ENCODE measurements at places on chromosomes 3 and 15.

GRCh38 chr15:63842626-63843025, 8.9 kb upstream of the HERC1 start:
- DNase-seq = no peak

GRCh38 chr3:171646357-171647133, 163.7 kb downstream of the PLD1 start:
- no peak for DNase-seq

DNA sequence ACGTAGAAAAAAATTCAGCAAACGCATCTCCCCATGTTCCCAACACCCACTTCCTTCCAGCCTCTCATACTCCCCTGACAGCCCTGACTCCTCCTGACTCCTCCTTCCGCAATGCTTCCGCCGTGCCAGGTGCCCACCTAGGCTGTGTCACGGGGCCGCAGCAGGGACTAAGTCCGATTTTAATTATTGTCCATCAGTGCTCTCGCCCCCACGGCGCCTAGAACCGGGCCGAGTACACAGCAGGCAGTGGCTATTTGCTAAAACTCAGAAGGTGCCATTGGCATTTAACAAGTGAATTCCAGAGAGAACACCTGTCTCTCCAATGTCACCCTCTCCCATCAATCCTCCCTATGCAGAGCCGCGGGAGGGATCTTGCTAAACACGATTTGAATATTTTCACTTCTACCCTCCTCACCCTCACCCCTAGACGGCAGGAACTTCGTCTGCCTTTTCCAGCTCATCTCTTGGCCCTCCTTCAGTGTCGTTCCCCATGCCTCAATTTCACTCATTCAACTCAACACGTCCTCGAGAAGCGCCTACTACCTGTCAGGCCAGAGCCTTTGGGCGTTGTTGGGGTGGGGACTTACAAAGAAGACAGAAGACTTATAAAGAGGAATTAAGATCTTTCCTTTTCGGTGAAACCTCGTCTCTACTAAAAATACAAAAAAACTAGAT, 11.5 kb upstream of the SHF start:
- peak; percentile 52 for DNase-seq

DNA sequence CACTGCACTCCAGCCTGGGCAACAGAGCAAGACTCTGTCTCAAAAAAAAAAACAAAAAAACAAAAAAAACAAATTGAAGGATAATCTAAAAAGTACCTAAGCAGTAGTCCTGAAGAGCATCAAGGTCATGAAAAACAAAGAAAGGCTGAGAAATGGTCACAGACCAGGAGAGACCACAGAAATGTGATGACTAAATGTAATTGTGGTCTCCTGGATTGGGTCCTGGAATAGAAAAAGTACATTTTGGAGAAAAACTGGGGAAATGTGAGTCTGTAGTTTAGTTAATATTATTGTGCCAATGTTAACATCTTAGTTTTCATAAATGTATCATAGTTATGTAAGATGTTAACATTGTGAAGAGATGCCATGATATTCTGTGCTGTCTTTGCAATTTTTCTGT, 267.5 kb upstream of the NR2E3 start:
- no peak for DNase-seq

DNA sequence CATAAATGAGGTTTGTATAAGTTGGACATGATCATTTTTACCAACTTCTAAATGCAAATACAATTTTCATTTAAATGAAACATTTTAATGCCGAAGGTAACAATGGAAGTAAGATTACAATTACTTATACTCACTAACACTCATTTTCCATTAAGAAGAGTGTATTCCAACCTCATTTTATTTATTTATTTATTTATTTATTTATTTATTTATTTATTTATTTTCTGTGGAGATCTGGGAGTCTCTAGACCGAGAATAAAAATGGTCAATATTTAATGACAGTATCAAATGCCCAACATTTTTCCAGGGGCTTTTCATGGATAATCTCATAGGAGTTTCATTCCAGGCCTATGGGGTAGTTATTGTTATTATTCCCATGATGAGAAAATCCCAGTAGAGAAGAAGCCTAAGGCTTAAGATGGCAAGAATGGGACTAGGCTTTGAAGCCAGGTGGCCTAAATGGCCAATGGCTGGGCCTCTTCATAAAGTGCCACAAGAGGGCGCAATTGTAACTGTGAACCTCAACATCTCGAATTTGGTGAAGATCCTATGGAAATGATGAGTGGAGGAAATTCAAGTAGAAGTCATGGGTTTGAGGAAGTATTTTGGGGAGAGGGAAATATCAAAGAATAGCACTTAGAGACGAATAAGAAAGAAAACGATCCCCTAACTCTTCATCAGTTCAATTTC, 21.3 kb downstream of the VGLL3 start:
- DNase-seq = no peak

GRCh38 chr15:86837294-86838061, 757.8 kb downstream of the AGBL1 start:
- no peak for DNase-seq

DNA sequence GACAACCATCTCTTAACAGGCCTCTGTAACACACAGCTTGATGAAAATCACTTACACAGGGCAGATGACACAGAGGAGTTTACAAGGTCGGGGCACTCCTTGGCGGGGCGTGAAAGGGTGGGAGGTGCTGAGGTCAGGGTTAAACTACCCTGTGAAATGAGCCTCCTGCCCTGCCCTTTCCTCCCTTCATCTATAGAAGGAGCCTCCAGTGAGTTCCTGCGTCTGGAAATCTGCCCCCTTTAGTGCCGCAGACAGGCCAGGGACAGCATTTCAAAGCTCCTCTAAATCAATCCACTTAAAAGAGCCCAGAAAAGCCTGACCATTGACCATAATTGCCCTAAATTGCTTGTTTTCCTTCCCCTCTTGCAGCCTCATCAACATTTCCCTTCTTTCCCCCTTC, 1.9 kb downstream of the ROBO1 start:
- DNase-seq = no peak

GRCh38 chr3:197590313-197590962, 34.7 kb upstream of the BDH1 start:
- no peak for DNase-seq

DNA sequence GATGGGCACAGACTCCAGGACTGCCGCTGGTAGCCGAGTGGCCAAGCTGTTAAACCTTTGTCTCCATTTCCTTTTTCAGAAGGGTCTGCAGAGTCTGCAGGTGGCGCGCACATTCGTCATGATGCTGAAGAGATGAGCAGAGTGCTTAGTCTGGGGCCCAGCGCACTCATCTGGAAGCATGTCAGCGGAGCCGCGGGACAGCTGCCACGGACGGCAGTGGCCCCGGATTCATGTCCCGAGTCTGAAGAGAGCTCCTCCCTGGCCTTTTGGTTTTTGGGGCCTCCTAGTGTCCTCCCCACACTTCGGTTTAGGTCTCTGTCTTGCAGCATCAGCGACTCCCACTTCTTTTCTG, 42.6 kb downstream of the KLHL25 start:
- no peak for DNase-seq

DNA sequence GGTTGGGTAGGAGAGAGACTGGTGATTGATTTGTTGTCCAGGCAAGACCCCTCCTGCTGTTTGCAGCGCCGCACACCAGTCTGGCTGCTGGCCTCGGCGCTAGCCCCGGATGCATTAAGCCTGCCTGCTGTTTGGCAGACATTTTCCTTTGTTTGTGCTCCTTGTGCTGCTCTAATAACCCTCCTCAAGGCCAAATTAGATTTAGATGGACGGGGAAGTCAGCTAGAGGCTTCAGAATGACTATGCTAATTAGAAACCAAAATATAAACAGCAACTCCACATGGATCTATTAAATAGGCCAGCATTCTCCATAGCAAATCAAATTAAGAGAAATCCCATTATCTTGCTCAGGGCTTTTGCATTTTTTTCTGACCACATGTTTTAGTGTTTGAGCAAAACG, 445.2 kb downstream of the SQOR start:
- no peak for DNase-seq

GRCh38 chr3:186633481-186633880, 6.7 kb upstream of the FETUB start:
- no peak for DNase-seq

DNA sequence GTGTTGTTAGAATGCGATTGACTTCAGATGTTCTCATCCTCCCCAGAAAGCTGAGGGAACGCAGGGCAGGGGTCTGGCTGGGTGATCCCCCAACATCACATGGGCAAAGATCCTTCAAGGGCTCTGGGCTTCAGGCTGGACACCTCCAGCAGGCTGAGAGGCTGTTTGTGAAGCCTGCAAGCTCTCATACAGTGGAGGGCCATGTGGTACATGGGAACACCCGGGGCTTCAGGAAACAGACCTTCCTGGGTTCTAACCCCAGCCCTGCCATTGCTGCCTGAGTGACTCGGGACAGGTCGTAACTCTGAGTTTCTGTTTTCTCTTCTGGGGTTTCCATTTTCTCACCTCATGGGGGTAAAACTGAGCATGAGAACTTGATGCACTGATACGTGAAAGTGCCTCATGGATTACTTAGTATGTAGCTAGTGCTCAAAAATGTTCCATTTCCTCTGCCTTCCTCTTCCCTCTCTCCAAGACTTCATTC, 81.2 kb downstream of the TLE3 start:
- DNase-seq = no peak

- no peak for DNase-seq
Observed at GRCh38 chr3:16313886-16314645, 49.1 kb downstream of the OXNAD1 start.

GRCh38 chr3:123392871-123393620, 55.8 kb downstream of the ADCY5 start:
- no peak for DNase-seq

DNA sequence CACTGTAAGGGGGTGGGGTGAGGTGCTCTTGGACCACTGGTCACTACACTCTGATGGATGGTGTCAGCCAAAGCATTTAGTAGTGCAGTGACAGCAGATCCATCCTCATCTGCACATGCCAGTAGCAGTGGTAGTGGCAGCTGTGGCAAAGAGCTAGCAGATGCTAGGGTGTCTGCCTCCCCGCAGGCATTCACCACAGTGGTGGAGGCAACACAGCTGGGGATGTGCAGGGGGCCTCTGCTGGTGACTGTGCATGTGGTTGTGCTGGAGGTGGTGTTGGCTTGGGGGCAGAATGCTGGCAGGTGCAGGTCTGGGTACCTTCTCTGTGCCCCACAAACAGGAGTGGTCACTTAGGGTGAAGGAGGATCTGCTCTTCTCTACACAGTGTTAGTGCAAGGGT, 19.4 kb upstream of the DCUN1D1 start:
- no peak for DNase-seq

- no peak for DNase-seq
Observed at GRCh38 chr15:28977377-28978010, 91.7 kb downstream of the APBA2 start.

DNA sequence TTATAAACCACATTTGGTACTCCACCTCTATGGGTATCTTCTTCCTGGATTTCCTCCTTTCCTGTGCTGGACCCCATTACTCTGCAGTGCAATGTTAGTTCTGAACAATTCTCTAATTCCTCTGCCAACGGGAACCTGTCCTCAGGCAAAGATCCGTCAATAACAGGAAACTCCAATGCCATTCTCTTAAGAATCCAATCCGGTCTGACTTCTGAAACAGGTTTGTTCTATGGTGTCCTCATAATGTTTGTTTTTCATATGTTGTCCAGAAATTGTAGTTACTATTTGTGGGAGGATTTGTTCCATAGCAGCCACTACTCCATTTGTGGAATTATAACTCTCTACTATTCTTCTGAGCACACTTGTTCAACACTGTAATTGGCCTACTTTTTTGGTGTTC, 112.7 kb downstream of the TBL1XR1 start:
- DNase-seq = no peak

GRCh38 chr15:49382394-49382793, 40.6 kb upstream of the FGF7 start:
- DNase-seq = no peak

GRCh38 chr3:72343078-72343477, 505.2 kb downstream of the SHQ1 start:
- DNase-seq = no peak

DNA sequence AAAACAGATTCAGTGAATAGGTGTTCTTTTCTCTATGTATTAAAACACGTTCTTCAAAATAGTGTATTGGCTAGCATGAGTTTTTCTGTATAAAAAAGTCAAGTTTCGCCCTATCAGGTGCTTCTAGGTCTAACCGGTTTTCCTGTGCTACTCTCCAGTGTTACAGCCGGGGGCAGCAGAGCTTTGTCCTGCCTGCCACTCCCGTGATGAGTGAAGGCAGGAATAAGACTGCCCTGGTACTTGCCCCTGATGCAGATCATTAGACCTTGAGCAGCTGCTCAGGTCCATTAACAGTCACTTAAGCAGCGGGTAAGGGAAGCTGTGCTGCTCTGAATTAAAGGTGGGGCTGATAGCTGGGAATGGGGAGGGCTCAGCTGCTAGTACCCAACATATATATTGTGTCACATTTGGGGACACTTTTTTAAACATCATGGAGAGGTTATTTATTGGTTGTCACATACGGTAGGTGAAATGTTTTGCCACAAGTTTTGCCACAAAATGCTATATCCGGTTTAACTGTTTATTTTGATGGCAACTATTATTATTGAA, 1.3 kb upstream of the UNC13C start:
- DNase-seq = no peak

GRCh38 chr3:140206196-140207040, 271.4 kb downstream of the CLSTN2 start:
- DNase-seq = no peak

DNA sequence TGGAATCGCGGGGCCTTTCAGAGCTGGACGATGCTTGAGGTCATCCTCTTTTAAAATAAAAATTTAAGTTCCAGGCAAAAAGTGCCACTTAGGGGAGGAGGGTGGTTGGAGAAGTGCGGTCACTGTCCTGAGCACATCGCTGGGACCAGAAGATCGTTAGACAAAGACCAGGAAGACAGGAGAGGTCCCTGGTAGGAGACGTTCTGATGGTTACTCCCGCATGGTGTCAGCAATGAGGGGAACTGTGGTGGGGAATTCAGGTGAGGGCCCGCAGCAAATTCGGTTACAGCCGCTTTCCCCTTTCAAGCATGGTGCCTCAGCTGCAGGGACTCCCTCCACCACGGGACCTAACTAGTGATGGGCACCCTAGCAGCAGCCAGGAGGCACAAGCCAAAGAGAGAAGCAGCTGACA, 1.0 kb upstream of the ISY1 start:
- no peak for DNase-seq

DNA sequence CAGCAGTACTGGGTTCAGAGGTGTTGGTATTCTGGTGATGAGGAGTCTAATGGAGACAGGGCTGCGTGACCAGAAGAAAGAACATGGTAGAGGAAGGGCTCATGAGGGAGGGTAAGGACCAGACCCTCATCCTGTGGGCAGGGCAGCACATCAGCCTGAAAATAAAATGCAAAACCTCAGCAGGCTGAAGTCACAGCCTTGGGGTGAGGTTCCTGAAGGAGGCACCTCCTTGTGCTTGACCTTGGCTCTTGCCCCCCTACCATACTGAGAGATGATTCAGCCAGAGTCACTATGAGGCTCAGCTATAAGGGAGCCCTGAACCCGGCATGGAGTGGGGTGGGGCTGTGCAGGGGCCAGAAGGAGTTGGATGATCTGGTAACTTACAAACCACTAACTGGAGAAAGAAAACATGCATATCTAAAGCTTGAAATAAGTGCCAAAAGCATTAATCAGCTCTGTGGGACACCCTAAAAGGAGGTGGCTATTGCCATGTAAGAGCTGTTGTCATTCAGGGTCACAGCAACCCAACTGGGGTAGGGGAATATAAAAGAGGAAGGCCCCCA, 60.2 kb downstream of the CORO2B start:
- no peak for DNase-seq

- no peak for DNase-seq
Observed at GRCh38 chr3:61371123-61371522, 119.9 kb upstream of the FHIT start.
